ENCODE measurements at places on chromosomes 2 and 18. TPM values are rescaled to one million over a fixed set of nuclear protein-coding genes. Genes with fewer than 3 reads are reported as not detected.

Gene C18orf54
- 26.9 TPM for total RNA-seq

Gene RHBDD1
- 15.4 TPM for total RNA-seq

Gene DNER
- total RNA-seq = 0.07 TPM

Gene DRC1
- total RNA-seq = not detected

Gene ATP6V1C2
- not detected for total RNA-seq

Gene SRBD1
- total RNA-seq = 27.1 TPM

Gene TCF7L1
- 12.1 TPM for total RNA-seq

Gene VIL1
- not detected for total RNA-seq

Gene RESP18
- not detected for total RNA-seq

Gene COLEC12
- 30.2 TPM for total RNA-seq

Gene SLC4A5
- total RNA-seq = 0.80 TPM

Gene INPP5D
- total RNA-seq = 39.6 TPM

Gene ABCA12
- under 0.01 TPM for total RNA-seq

Gene CCDC141
- 0.13 TPM for total RNA-seq

Gene SH3BP4
- 105 TPM for total RNA-seq

Gene MC5R
- not detected for total RNA-seq
